ENCODE measurements at places on chromosomes 3 and 15.
A peak's percentile ranks its signal among the peaks of the same experiment; 100 is the strongest.

- DNase-seq: no peak
Observed at GRCh38 chr3:16825617-16826204, 59.0 kb upstream of the PLCL2 start.

DNA sequence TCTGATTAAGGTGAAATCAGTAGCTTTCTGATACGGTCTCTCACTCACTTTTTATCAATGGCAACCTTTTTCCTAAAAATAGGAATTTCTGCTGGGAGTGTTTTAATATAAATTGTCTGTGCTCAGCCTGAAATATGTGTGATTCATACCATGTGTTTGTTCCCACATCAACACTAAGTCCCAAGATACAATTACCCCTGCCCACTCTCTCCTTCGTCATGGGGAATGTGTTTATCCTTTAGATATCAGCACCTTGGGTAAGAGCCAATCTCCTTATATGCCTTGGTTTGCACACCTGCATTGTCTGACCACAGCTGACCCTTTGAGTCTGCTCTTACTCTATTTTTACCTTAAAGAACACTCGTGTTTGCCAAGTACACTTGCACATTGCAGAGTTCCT lies 356.4 kb downstream of the LPP start:
- no peak for DNase-seq

- DNase-seq: no peak
Observed at GRCh38 chr3:12437861-12438260, 46.4 kb upstream of the TSEN2 start.

DNA sequence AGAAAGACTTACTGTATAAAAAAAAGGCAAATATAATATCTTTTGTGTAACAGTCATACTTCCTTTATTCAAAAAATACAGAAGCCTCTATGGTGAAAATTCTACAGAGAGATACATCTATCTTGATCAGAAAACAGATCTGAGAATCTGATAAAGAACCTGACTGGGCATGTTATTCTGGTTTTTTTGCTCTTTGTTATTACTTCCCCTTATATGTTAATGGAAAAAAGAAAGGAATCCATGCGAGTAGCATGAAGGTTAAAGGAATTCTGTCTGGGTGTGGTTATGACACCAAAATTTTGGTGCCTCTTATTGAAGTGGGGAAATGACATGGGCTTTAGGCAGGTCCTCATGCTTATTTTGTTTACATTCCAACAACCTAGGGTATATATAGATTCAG lies 81.7 kb downstream of the BCHE start:
- DNase-seq: no peak

DNA sequence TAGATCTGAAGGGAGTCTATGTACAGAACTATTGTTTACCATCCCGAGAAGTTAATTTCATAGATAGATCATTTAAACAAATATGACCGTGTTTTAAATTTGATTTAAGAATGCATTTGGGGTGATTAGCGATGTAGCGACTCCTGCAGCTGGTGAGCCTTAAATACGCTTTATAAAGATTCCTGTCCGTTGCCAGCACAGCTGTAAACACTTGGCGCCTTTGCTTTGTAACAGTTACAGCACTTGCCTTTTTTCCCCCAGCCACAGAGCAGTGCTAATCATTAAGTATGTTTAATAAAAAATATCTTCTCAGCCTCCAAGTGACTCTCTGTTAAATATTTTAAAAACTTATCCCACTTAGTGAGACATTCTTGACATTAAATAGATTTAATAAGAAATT lies 333.8 kb downstream of the FEZF2 start:
- no peak for DNase-seq

GRCh38 chr3:48184299-48184698 lies 3.9 kb downstream of the CDC25A start:
- DNase-seq: no peak

DNA sequence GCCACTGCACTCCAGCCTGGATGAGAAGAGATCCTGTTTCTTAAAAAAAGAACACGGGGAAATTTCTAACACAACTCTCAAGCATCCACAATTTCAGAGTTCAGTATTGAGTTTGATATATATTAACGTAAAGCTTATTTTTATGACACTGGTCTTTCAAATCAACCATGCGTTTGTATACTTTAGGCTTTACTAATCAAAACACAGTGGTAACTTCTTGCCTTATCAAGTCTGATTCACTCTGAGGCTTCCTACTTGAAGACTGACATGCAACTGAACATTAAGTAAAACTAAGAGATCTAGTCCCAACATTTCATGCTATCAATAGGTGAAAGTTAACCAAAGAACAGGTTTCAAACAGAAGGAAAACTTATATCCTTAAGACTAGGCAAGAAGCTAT lies 46.7 kb downstream of the PRTG start:
- no peak for DNase-seq

- no peak for DNase-seq
Observed at GRCh38 chr3:54985856-54986255, 58.0 kb upstream of the LRTM1 start.

DNA sequence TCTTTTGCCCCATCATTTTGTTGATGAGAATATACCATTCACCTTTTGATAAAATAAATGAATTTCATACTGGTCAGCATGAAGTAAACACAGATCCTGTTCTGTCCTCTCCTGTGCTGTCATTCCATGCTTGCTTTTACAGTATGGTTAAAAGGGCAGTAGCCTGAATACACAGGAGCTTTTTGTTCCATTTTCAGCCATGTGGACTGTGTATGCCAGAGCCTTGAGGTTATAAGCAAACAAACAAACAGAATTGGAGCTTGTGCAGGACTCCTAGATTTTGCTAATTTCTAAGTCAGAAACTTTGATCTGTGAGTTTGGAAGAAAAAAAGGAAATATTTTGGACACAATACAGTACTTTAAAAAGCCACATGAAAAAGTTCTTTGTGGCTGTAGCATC lies 91.9 kb downstream of the LRRC28 start:
- no peak for DNase-seq

- DNase-seq: no peak
Observed at GRCh38 chr15:77508541-77509243, 88.0 kb downstream of the HMG20A start.

GRCh38 chr3:28577941-28578500 lies 229.4 kb upstream of the AZI2 start:
- no peak for DNase-seq

DNA sequence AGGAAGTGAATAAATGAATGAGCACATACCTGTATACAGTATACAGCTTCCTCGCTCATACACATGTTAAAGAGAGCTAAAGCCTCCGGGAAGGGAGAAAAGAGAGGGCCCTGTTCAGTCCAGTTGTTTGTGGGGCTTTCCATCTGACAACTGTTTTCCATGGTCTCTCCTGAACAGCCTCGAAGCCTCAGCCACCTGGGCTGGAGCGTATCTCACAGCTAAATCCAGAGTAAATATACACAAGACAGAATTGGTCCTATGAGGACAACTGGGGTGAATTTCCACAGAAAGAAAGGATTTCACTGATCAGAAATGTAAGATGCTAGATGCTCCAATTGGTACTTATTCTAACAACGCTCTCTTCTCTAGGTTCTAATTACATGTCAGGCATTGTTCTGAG lies 103.5 kb downstream of the LIPC start:
- no peak for DNase-seq

DNA sequence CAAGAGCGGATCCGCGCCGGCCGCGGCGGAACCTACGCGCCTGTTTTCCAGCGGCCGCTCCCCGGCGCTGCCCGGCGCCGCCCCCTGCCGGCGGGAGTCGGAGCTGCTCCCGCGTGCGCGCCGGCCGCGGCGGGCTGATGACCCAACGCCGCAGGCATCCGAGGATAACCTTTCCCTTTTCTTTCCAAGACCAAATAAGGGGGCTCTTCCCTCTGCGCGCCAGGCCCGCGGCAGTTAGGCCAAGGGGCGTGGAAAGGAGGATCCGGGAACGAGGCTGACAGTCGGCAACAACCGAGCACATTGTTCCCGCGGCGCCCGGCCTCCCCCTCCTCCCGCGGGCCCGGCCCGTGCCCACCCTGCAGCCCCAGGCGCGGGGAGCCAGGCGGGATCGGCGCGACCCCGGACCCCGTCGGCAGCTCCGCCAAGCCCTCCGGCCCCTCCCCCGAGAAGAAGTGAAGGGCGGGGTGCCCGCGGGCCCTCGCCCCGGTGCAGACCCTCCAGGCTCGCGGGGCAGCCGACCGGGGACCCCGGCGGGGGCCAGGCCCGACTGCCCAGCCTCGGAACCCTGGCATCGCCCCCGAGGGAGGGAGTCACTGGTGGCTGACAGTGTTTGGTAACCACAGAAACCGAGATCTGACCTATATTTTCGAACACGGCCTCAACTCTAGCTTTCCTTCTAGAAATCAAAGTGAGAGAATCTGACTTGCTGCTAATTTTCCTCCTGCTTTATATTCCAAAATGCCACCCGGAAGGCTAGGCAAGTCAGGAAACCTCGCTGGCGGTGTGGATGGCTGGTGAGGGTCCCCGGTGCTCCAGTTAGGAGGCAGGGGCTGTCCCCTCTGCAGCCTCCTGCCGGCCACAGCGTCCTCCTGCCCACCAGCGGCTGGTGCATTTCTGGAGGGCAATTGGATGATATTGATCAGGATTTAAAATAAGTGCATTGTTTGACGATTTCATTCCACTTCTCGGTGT lies 45.6 kb upstream of the SYNM start:
- DNase-seq: peak; percentile 39

DNA sequence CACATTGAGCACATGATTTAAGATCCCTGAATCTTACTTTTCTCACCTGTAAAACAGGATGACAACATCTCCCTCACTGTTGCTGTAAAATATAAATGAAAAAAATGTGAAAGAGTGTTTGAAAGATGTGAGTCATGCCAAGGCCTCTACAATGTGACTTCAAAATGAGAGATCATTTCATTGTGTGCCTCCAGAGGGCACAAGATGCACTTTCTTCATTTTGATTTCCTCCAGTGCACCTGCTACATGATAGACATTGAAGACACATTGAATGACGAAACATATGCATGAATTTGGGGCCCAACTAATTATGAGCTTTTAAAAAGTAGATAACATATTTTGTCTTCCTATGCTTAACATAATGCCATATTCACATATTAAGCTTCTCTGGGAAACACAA lies 170.3 kb downstream of the MOBP start:
- DNase-seq: peak; percentile 4

DNA sequence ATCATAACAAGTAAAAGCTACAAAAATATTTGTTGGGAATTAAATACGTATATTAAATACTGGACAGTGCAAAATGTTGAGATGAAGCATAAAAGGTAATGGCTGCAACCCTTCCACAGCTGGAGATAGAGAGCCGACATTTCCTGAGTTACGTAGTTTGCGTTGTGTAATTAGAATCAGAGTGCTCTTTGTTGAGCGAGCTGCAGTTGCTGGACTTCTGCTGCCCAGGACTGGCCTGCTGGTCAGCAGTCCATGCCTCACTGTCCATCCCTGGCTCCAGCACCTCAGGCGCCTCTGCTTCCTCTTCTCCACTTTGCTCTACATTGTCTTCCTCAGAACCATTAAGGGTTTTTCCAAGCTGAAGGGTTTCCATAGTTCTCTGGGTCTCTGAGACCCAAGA lies 28.4 kb upstream of the SHC4 start:
- DNase-seq: no peak

DNA sequence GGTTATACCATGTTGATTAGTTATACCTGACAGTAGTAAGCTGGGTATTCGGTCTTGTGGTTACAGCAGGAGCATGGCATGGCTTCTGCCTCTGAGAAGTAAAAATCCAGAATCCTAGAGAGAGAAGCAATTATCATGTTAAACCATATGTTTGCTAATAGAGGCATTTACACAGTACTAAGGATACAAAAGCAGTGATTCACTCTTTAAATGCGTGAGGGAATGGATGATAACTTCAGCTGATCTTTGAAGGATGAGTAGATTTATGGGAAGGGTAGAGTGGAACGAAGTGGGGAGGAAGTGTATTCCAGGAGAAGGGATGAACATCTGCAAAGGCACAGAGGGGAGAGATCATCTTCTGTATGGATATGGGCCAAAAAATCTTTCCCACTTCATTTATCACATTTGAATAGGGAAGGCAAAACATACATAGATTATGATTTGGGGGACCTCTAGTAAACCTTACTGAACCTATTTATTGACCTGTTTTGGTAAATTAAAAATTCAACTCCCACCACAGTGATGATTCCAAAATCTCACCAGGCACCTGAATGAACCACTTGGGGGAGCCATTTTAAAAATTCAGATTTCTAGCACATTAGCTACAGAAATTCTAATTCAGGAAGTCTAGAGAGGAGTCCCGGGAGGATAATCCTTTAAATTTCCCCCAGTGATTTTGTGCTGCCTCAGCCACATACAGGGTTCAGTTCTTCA lies 35.1 kb downstream of the IGSF10 start:
- DNase-seq: no peak

GRCh38 chr3:150942221-150942620 lies 30.3 kb downstream of the CLRN1 start:
- no peak for DNase-seq

DNA sequence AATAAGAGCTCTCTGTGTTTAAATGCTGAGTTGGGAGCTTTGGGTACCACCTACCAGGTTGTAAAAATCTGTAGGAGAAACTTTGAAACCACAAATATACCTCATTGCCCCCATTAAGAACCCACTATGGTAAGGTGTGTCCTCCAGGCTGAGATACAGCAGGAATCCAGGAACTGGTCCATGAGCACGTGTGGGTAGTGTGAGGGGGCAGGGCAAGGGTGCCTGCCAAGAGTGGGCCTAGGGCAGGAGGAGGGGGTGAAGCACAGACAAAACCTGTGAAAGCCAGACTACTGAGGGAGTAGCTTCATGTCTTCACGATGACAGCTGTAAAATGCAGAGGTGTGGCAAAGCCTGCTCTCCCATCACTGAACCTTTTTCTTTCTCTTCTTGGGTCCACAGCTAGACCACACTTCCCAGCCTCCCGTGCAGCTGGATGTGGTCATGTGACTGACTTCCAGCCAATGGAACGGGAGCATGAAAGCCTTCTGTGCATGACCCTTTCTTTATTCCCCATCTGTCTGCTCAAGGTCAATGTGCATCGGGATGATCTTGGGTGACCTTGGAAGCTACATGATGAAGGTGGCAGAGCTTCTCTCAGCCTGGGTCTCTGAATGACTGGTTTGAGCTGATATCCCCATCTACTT lies 51.1 kb upstream of the POMGNT2 start:
- no peak for DNase-seq

DNA sequence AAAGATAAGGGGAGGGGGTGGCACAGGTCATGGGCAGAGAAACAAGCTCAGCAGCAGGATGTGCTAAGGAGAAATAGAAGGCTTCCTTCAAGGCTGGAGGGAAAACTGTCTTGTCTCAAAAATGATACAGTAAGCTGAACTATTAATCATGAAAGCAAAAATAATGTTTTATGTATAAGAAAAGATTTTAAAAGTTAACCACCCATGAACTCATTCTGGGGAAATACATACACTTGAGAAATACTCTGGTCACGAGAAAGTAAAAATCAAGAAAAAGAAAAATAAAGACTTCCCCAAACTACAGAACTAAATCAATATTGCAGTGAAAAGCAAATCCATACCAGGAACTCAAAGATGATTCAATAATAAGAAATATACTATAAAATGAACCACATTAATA lies 80.7 kb downstream of the KLF13 start:
- DNase-seq: no peak
